ENCODE measurements at places on chromosomes 3 and 15.

DNA sequence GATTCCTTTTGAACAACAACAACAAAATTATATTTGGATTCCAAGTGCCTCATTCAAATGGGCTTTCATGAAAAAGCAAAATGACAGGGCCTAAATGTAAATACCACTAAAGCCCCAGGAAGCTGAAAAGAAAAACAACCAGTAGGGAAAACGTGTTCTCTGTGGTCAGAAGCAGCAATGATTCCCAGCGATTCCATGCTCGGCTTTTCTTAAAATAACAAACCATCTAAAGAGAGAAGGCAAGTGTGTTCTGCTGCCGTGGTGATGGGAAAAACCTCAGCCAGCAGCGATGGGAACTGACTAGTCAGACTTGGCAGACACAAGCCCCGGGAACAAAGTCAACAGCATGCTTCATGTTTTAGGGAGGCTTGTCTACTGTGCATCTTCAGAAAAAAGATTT is 153.6 kb downstream of the TNIK start:
- no peak for DNase-seq

GRCh38 chr3:32897001-32897601 is 54.3 kb upstream of the CCR4 start:
- DNase-seq = no peak

GRCh38 chr3:45106874-45107273 is 39.3 kb downstream of the CDCP1 start:
- no peak for DNase-seq

DNA sequence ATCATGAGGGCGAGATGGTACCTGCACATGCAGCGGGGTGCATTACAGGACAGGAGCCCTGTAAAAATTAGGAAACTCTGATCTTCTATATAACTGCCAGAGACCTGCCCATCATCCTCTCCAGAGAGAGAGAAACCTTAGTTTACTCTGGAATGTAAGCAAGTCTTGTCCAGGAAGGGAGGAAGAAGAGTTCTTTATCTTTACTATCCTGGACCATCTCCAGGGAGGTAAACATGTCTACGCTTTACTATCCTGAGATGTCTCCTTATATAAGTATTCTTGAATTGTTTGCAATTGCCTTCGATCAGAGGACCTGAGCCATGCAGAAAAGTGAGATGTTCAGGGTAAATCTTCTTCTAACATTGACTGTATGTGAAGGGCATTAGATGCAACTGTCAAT is 12.7 kb upstream of the HACD2 start:
- no peak for DNase-seq
